KBM-7 (cell line): ENCODE measurements at places on chromosomes 12 and 14.

DNA sequence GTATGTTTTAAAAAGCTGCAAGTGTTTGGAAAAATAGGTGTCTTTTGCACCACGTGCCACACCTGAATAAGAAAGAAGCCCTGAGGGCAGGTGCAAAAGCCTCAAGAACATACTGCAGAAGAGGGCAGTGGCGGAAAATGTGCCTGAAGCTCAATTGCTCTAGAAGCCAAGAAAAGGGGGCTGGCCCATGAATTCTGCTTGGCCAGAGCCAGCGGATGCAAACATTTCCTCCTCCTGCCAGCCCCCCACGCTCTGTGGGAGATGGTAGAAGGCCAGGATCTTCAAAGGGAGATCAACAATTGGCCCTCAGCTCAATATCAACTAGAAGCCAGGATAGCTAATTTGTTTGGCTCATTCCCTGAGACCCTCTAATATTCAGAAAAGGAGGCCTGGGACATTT, 80.3 kb upstream of the TMEM132D start:
- no peak for DNase-seq

DNA sequence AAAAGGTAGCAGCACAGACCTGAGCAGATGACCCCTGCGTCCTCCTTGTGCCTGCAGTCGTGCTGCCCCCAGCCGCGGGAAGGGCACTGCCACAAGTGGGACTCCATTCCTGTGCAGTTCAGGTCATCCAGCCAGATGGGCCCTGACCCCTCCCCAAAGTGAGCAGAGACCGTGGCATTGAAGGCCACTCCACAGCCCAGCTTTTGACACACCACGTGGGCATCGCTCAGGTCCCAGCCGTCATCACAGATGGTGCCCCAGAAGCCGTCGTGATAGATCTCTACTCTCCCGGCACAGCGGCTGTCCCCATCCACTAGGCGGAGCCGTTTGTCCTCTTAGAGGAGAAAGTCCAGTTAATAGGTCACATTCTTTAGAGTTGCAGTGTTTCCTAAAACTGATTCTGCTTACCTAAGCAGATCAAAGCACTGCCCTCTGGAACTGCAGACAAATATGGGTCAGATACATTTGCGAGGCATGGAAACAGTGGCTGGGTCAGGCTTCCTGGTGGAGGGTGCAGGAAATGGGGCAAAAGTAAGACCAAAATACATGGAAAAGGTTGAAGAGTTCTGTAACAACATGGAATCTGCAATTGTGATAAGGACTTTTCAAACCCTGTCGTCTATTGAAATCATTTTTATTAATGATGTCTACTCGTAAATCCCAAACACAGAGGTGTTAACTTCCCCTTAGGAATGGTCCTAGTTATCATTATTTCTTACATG, 69.4 kb downstream of the CD163L1 start:
- DNase-seq = peak; percentile 73

DNA sequence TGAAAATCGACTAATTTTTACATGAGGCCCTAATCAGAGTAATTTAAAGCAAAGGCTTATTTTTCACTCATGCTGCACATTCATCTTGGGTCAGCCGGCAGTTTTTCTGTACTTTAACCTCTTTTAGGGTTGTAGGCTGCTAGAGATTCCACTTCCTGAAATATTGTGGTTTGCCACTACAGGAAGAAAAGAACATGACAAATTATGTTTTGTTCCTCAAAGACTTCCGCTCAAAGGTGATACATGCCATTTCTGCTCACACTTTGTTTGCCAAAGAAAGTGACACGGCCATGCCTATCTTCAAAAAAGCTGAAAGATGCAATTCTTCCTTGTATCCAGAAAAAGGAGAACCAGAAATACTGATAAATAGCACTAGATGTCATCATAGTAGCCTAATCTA, 183.4 kb upstream of the PPFIA2 start:
- peak; percentile 71 for DNase-seq

GRCh38 chr14:21258889-21259787, 10.1 kb downstream of the HNRNPC start:
- no peak for DNase-seq

GRCh38 chr14:81209167-81209836, 11.5 kb downstream of the GTF2A1 start:
- peak; percentile 79 for DNase-seq

DNA sequence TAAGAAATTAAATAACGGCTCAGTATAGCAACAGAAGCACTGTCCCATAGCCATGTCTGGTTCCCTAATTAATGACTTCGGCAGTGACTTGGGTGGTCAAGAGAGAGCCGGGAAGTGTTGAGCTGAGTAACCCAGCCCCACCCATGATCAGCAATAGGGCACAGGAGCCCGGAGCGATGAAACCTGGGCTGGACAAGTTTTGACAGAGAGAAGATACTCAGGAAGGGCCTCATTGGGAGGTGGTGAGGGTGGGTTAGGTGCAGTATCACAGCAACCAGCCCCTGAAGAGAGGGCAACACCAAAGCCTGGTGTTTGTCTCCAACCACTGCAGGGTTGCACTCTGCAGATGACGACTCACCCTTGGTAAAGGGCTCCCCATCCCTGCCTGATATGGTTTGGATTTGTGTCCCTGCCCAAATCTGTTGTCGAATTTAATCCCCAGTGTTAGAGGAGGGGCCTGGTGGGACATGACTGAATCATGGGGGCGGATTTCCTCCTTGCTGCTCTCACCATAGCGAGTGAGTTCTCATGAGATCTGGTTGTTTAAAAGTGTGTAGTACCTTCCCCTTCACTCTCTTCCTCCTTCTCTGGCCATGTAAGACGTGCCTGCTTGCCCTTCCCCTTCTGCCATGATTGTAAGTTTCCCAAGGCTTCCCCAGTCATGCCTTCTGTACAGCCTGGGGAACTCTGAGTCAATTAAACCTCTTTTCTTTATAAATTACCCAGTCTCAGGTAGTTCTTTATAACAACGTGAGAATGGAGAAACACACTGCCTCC, 124.9 kb upstream of the MED13L start:
- DNase-seq = no peak

DNA sequence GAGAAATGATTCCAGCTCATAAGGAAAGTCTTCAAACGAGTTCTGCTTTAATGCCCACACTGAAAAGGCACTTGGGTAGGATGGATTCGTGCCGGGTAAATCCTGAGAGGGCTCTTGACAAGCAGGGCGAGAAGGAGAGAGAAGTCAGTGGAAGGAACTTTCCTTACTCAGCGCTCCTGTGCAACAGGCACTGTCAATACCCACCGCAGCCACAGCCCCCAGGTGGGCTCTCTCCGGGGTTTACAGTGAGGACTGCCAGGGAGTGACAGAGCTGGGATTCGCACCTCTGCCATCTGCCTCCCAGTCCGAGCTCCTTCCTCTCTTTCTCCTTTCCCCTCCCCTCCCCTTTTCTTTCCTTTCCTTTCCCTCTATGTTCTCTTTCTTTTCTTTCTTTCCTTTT, 118.7 kb downstream of the BEGAIN start:
- DNase-seq = no peak

GRCh38 chr14:21534576-21534975, 8.4 kb upstream of the SALL2 start:
- peak; percentile 64 for DNase-seq

GRCh38 chr14:32075672-32076277, 1.3 kb upstream of the ARHGAP5 start:
- DNase-seq = no peak

- DNase-seq = no peak
These were observed 72.4 kb downstream of the NT5DC3 start for GRCh38 chr12:103768467-103769123.

DNA sequence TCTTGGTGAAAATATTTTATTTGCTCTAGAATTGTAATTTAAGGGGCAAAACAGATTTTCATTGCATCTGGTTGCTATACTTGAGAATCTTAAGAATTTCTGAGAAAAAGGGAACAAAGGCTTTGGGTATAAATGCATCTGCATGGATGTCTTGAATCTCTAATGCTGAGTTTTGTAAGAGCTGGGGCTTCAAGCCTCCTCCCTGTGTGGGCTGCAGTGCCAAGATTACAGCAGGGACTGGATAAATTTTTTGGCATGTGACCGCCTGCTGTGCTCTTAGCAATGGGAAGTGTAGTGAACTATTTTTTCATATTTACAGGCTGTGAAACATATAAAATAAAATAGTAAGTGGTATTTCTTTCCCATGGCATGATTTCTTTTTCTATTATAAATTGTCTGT, 70.0 kb downstream of the SLC38A6 start:
- no peak for DNase-seq

- DNase-seq = no peak
These were observed 90.9 kb downstream of the TMEM121 start for GRCh38 chr14:105617201-105617777.

DNA sequence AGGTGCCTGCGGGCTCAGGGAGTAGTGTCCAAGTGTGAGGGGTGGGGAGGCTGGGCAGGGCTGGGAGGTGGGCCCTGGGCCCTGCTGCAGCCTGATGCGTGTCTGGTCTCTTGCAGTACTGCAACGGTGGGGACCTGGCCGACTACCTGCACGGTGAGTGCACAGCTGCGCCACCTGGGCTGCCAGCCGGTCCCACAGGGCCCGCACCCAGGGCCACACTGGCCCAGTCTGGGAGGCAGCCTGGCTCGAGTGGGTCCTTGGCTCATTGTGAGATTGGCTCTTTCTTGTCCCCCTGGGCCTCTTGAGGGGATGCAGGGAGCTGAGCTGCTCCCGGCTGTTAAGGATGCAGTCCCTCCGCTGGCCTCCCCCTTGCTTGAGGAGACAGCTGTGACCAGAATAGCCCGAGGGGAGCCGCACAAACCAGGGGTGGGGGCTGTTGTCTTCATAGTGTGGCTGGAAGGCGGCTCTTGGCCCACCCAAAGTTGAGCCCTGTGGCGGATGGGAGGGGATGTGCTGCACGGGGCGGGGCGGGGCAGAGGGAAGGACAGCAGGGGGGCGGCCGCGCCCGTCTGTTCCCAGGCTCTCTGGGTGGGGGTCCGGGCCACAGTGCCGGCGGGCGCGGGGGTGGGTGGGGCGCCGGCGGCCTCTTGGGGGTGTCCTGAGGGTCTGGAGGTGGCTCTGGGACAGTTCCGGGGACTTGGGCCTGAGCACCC, 13.1 kb downstream of the ULK1 start:
- no peak for DNase-seq

- no peak for DNase-seq
These were observed 221.2 kb downstream of the RAD51B start for GRCh38 chr14:68040633-68041369.

DNA sequence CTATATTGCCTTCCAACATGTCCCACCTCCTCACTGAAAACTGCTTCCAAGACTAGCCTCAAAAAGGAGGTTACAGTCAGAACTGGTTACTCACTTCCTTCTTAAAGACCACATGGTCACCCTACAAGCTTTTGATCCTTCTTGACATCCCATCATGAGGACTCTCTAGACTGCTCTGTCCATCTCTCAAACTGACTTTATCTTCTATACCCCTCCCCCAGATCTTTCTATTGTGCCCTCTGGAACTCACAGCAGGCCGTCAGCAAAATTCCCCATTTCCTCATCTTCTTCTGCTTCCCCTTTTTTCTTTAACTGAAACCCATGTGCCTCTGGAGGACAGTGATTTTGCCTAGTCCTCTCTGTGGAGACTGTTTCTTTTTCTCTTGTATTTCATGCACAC, 18.1 kb upstream of the IGF1 start:
- DNase-seq = no peak

DNA sequence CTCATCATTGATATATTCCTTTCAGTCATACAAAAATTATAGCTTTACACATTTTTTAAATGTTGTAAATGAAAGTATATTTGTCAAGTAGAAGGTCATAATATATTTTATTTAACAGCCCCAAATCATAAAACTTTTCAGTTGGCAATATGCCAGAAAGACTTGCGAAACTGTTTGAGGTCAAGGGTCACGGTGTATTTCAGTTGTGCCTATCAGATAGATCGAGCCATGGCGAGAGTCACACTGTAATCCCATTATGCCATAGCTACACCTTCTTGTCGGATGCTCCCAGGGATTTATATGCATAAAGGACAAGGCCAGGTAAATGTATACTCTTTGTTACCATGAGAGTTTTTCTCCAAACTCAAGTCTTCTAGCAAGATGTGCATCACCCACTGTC, 26.7 kb upstream of the G2E3 start:
- DNase-seq = no peak

DNA sequence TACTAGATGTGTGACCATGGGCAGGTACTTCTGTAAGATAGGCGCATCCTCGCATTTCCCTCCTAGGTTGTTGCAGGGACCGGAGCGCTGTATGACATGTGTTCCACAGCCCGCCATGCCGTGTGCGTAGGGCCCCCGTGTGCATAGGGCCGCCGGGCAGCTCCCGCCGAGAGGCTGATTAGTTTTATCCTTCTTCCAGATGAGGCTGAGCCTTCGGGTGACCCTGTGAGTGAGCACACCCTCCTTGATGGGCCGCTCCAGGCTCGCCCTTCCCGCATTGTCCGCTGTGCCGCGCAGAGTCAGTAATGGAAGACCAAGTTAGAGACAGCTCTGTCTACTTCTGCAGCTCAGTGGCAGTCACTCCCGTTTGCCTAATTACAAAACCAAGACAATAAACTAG, 72.9 kb upstream of the DYNC1H1 start:
- DNase-seq = no peak

DNA sequence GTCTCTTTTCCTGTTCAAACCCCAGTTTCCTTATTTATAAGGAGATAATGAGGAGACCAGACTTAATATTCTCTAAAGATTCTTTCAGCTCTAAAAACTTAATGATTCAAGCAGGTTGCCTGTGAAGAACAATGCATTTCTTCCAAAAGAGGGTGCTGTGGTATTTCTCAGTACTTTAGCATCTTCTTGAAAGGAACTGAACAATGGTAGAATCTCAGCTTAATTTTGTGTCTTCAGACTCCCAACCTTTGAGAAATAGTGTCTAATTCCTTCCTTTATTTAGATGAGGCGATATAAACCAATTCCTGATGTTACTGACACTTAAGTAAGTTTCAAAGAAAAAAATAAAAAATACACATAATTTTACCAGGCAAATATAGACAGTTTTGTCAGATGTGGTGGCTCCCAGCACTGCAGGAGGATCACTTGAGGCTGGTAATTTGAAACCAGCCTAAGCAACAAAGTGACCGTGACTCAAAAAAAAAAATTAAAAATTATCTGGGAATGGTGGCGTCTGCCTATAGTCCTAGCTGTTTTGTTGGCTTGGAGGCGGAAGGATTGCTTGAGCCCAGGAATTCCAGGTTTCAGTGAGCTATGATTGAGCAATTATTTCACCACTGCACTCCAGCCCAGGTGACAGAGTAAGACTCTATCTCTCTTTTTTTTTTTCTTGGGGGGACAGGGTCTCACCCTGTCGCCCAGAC, 76.9 kb upstream of the PSMA6 start:
- DNase-seq = no peak

- DNase-seq = no peak
These were observed 69.2 kb downstream of the PTPRQ start for GRCh38 chr12:80513211-80513610.
